ENCODE measurements at places on chromosomes 5 and 9.

GRCh38 chr5:147417135-147417813 lies 92.6 kb downstream of the DPYSL3 start:
- no peak for DNase-seq

- no peak for DNase-seq
Observed at GRCh38 chr9:86274821-86275643, 7.3 kb downstream of the ISCA1 start.

DNA sequence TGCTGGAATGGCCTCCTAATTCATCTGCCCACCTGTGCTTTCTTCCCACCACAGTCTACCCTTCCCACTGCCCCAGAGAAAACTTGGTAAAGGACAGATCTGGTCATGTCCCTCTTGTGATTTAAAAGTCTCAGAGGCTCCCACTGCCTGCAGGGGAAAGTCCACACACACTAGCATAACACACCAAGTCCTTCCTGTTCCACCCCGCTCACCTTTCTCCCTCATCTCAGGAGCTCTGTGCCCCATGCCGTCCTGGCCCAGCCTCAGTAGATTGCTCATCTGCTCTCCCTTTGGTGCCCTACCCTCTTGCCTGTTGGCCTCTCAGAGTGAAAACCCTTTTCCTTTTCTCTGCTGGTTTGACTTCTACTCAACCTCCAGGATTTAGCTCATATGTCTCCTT lies 111.4 kb upstream of the MAP3K1 start:
- DNase-seq = no peak

DNA sequence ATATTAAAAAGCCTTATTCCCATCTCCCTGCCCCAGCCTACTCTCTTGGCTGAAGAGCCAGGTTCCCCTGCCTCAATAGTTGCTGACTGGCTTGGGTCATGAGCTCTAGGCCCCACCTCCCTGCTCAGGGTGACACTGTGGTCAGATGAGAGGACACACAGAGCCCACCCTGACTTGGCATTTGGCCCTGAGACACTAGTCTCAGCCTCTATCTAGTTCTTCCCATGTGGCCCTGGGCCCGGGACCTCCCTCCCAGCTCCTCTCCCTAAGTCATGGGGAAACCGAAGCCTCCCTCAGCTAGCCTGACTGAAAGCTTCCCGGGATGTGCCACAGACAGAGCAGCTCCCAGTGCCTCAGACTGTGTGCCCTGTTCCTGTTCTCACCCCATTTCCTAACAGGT lies 5.8 kb upstream of the MYOZ3 start:
- no peak for DNase-seq

- DNase-seq = no peak
Observed at GRCh38 chr5:8081179-8081578, 212.2 kb downstream of the MTRR start.

- no peak for DNase-seq
Observed at GRCh38 chr5:76521240-76521758, 101.9 kb downstream of the F2RL2 start.

DNA sequence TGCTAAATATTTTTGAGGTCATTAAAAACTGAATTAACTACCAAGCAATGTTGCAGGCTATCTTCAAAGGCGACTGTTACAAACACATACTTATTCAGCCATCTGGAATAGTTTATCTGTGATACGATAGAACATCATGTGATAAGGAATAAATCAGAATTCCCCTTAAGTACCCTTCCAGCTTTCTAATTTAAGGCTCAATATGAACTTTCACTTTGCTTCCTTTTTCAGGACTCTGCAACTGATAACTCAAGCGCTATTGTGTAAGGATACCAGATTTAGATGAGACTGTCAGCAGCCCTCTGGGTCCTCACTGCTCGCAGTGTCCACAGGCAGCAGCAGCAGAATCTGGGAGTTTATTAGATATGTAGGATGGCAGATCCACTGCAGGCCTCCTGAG lies 416.3 kb downstream of the SPATA31D1 start:
- no peak for DNase-seq

DNA sequence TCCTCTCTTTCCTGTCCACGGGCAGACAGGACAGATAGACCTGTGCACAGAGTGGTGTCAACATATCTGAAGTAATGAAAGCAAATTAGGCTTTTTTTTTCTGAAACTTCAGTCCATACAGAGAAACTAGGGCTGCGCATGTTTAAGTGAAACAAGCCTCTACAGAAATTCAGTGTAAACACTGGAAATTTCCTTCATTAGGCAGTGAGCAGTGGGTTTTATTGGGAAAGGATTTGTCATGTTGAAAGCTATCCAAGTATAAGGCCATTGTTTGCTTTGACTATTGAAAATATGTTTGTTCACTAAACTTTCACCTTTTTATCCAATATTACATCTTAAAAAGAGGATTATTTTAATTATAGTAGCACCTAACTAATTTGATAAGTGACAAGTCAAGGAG lies 161.2 kb downstream of the AOPEP start:
- DNase-seq = no peak

- no peak for DNase-seq
Observed at GRCh38 chr9:134620751-134621557, 20.6 kb upstream of the COL5A1 start.

DNA sequence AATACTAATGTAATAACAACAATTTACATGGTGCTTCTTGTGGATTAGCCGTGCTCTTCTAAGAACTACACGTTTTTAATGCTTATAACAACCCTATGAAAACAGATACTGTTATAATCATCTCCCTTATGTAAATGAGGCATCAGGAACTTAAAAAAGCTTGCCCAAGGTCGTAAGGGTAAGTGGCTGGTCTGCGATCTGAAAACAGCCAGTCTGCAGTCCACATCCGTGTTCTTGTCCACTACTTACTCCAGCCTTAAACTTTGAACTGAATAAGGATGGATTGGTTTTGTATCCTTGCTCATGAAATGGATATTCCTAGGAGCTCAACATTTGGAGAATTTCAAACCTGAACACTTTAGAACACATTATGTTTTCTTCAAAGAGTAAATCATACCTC lies 26.7 kb downstream of the PAM start:
- no peak for DNase-seq

DNA sequence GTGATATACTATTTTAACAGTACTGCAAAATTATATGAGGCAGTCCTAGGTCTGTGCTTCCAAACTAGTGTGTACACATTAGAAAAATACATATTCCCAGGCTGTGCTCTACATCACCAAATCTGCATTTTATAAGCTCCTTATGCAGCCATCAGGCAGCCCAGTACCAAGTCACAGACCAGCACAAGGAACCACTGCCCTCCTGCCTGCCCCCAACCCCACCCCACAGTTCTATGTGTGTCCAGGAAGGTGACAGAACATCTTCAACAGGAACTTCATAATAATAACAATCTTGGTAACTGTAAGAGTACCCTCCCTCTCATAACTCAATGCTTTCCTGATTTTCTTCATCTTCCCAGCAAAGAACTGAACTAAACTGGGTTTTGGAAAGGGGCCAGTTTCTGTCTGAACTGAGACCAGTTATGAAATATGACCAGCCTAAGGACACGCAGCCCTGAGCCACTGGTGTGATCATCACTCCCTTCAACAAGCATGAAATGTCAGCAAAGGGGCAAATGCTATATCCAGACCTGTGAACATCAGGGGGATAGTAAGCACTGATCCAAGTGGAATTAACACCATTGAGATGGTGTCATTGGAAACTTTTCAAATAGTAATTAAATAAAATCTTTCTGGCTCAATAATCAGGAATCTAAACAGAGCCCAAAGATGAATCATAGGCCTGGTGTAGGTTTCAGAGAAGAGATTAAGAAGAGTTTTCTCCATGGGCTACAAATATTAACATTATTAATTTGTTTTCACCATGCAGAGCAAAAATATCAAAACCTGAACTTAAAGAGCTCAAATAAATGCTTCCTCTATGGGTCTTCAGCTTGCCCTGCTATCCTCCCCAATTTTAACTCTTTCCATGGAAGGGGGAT lies 82.1 kb downstream of the DPYSL3 start:
- DNase-seq = no peak

DNA sequence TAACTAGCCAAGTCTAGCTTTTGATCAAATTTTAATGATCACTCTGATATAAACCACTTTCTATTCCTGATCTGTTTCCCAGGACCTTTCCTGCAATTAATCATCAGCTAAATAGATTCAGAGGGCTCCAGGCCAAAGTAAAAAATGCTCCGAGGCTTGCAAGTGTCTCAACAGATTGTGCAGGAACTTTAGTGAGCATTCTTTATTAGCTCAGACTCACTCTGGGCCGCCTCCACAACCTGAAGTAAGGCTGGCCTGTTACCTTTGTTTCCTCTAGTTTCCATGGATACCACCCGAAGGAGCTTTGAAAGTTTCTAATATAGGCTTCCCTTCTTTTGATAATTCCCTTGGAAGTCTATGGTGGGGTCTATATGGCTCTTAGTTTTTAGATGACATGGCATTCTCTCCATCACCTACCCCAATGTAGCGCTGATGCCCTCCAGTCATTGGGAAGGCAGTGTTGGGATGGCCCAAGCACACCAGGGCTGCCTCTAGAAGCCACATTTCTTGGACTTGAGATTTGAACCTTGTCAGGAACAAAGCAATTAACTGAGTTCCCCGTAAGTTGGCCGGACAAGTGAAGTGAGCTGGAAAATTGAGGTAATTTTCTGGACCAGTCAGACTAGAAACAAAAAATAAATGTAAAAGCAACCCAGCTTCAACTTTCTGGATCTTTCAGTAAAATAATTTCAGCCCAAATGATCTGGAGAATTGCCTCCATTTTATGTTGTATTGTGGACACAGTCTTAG lies 97.6 kb upstream of the LHFPL2 start:
- no peak for DNase-seq
